ENCODE measurements at places on chromosomes 6 and 20.

- no peak for DNase-seq
Measured at GRCh38 chr6:30066082-30066481, 916 bp upstream of the PPP1R11 start.

- no peak for DNase-seq
Measured at GRCh38 chr6:157967020-157967419, 14.6 kb upstream of the SYNJ2 start.

DNA sequence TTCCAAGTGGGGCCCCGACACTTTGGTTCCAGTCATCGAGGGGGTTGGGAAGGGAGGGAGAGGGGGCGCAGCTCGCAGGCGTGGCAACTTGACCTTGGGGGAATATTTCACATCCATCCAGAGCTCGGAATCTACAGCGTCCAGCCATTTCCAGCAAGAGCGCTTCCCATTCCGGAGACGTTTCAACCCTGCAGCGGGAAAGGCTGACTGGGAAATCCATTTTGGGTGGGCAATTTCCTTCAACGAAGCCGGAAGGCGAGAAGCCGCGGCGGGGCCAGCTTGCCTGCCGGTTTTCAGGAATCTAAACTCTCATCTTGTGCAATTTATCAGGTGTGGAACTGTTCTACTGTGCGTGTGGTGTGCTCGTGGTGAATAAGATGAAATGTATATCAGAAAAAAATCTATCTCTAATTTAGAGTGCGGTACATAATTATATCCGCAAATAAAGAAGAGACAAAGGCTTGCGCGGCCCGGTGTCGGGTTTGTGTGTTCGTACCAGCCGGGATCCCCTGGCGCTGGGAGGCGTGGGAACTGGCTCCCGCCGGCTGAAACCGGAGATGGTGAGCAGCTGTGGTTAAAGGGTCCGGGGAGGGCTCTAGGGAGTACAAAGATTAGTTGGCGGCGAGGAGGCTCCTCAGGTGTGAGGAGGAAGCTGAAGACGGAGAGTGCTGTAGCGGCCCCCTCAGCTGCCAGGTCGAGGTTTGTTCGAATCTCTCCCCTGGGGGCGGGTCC lies 4.8 kb downstream of the SLC32A1 start:
- DNase-seq: no peak

- no peak for DNase-seq
Measured at GRCh38 chr20:33864324-33864963, 53.3 kb downstream of the CHMP4B start.

DNA sequence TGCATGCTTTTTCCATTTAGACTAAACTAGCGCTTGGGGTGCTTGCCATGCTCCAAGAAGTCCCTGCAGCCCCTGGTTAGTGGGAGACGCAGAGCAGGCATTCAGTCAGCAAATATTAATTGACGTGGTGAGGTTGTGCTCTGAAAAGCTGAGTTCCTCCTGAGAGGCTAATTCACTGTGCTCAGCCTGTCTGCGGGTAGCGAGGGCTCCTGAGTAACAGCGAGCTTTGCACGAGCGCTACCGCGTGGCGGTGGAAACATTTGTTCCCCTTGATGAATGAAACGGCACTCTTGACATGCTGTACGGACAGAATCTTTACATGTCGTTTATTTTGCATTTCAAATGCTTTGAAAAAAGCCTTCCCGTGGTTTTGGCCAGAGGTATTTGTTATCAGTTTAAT lies 170.6 kb upstream of the AGPAT4 start:
- DNase-seq: no peak

DNA sequence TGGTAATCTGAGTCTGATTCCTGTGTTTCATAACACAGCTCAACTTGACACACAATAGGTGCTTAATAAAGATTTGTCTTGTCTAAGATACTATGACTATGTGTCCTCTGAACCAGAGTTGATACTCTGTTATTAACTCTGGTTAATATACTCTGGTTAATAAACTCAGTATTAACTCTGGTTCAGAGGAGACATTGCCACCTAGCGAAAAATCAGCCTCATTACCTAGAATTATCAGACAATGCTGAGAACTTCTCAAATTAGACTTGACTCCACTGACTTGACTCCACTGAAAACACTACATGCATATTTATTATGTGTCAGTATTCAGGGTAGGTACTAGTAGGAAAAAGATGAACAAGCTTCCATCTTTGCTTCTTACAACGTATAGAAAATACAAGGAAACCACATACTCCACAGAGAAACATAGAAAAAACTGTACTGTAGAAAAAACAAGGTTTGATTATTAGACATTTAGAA lies 73.9 kb downstream of the AHI1 start:
- DNase-seq: no peak

DNA sequence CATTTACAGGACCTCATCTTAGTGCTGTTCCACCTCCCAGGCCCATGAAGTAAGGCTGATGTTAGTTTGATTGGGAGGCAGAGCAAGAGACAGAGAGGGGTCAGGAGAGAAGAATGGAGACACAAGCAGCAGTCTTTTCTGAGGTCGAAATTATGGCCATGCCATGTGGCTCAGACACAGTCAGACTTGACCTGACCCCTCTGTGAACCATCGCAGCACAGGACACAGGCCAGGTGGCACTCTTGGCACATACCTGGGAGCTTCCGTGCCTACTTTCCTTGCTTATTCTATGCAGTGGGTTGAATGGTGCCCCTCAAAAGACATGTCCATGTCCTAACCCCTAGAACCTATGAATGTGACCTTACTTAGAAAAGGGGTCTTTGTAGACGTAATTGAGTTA lies 254.9 kb downstream of the MAFB start:
- no peak for DNase-seq

- DNase-seq: no peak
Measured at GRCh38 chr20:22630701-22631100, 46.3 kb upstream of the FOXA2 start.

DNA sequence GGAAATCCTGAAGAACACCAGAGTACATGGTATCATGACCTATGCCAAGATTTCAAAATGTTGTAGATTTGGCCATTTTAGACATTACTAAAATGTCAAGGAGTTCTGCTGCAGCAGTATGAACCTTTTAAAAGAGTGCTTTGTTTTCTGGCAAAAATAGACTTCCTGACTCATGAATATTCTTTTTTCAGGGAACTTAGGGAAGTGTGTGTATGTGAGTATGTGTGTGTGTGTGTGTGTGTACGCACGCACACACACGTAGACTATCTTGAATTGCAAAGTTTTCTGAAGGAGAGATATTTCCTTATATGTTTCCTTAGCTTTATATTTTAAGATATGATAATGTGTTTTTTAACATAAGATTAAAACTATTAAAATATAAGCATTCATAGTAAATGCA lies 161.2 kb downstream of the HS3ST5 start:
- no peak for DNase-seq

DNA sequence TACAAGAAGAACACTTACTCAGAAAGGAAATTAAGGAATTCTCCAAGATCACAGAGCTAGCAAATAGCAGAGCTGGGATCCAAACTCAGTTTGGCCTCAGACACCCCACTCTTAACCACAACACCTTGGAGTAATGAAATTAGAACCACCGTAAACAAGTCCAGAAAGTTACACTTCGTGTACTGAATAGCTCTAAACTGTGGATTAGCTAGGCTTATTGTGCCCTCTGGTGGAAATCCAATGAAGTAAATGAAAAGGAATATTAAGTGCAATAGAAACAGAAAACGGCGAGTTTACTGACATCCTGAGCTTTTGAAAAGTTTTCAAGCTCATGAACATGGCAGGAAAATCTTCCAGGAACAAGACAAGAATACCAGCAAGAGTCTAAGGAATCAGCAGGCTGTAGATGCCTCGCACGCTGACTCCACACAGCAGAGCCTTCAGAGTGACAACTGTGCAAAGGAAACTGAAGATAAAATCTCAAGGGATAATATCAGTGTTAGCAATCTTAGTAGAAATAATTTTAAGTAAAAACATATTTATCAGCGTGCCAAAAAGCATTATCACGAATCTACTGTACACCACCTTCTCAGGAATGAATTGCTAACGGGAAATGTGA lies 34.6 kb downstream of the FBXO5 start:
- no peak for DNase-seq
